Bone marrow (tissue), 2 donors: ENCODE measurements at places on chromosomes 2 and 18.

GRCh38 chr2:218476676-218477075, 57.8 kb downstream of the VIL1 start:
- no peak for DNase-seq

- DNase-seq: no peak
Observed at GRCh38 chr2:68796295-68796905, 61.8 kb downstream of the ARHGAP25 start.

DNA sequence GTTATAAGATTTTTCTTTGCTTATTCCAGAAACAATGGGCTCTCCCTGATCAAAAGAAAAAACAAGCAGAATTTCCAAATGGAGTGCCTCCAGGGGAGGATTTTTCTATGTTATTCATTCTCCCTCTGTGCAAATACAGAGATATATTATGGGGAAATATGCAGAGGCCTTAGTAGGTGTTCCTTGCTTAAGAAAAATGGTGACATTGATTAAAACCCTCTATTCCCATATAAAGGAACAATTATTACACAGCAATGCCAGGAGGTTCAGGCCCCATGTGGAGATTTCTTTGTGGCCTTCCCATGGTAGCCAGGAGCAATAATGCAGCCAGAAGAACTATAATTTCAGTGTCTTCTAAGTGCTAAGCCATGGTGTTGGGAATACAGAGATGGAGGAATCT, 255.9 kb upstream of the CXCR4 start:
- no peak for DNase-seq

DNA sequence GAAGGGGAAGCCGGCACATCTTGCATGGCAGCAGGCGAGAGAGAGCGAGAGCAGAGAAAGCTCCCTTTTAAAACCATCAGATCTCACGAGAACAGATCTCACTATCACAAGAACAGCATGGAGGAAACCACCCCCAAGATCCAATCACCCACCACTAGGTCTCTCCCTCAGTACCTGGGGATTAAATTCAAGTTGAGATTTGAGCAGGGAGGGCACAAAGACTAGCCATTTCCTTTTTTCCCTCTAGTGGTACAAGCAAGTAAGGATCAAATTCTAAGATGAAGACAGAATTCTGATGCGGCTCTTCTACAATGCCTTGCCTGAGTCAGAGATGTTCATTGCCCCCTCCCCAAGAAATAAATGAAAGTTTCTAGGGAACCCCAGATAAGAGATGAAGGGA, 45.6 kb upstream of the ANKRD44 start:
- no peak for DNase-seq

DNA sequence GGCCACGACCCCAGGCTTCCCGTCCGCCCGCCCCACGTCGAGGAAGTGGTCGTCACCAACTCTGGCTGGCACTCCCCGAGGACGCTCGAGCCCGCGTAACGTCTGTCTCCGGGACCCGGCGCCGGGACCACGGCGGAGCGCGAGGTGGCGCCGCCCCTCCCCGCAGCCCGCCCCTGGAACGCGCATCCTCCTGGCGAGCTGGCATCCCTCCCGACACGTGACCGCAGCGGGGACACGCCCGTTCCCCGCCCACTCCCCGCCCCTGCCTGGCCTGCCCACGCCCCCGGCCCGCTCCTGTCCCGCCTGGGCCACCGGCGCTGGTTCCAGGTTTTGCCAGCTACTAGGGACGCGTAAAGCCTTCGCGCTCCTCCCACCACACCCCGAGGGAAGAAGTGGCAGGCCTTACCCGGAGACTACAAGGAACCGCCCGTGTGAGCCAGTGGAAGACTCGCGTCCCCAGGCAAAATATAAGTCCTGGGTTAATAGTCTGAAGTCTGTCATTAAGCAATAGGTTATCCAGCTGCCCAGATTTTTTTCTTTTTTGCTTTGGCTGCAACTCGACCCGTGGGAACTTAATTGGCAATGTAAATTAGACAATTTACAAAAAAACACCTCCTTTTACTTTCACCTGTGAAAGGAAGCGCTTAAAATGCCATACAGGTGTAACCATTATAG, at the start of gene OSBPL1A:
TSS of gene OSBPL1A (minus strand) at position 131 of the 675 bp plus-strand sequence. CDS start 20,291 bp downstream, outside the sequence.
- DNase-seq: peak; percentile 87

GRCh38 chr2:165055082-165055851, 99.9 kb upstream of the SLC38A11 start:
- no peak for DNase-seq

DNA sequence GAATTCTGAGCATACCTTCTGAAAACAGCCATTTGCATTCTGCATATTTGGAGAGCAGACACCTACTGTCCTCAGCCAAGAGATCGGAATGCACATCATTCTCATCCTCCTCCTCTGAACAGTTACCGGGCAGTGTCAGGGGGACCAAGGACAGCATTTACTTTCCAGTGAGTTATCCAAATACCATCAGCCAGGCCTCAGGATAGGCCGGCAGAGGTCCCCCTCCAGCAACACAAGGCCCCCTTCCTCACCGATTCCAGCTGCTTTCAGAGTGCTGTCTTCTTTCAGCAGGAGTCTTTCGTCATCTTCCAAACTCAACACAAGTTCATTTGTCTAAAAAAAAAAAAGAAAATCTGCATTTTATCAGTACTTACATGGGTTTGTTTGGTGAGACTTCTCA, 55.3 kb downstream of the C2orf76 start:
- DNase-seq: no peak

DNA sequence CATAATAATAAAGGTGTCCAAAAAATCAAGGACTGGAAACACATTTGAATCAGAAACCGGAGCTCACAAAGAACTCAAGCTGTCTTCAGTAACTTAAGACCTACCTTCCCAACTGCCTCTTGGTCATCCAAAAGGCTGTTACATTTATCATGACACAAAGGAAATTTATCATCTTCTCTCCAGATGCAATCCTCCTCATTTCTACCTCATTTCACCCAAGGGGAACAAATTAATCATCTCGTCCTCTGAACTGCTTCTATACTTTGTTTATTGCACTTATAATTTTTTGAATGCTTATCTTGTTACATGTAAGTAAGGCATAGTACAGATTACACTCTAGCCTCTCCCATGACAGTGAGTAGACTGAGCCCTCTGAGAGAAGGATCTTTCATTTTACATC, 105.1 kb upstream of the RGPD4 start:
- DNase-seq: no peak

- DNase-seq: no peak
Observed at GRCh38 chr2:45567974-45568789, 42.9 kb downstream of the SRBD1 start.

- DNase-seq: no peak
Observed at GRCh38 chr2:71759060-71759459, 305.7 kb downstream of the DYSF start.

- DNase-seq: no peak
Observed at GRCh38 chr2:219453671-219454590, 19.3 kb downstream of the SPEG start.

DNA sequence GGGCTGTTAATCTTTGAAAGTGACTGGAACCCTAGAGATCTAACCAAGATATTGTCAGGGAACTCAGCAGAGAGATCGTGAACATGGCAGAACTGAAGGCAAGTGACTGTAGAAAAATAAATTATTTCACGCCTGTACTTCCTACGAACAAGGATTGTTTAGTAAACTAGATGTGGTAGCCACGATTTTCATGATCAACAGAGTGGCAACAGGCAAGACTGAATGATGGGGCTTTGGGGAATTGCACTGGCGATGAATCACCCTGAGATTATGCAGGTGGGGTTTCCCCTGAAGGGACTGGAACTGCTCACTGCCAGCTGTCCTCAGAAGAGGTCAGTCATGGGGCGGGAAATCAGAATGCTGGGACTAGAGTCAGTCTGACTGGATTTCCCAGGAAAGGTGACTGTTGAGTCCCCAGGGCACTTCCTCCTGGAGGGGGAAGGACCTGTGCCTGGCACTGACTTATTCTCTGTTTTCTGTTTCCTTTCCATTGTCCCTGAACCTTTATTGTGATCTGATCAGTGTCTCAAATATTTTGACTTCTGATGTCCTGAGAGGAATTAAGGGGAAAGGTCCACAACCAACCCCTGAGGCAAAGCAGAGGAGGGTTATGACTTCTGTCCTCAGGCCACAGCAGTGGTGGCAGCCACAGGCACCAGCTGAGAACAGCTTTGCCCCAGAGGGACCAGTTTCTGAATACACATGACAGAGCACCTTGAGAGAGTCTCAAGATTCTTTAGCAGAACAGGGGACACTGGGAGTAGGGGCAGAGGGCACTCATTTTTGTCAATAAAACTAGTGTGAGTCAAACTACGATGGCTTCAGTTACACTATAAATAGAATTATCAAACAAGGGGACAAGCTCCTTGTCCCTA, 70.0 kb downstream of the NAB1 start:
- DNase-seq: no peak

DNA sequence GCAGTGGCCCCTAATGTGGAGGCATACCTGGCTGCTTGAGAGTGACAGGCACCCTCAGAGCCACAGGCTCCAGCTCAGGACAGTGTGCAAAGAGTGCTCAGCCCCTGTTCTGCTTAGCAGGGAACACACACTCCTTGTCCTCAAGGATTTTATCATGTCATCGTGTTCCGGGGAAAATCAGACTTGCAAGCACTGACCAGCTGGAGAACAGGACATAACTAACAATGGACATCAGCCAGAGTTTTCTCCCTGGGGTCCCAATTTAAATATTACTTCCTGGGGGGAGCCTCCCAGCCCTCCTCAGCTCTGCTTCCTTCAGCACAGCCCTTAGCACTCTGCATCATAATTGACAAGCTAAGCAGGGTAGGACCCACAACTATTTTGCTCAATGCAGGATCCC, 175.4 kb upstream of the ACAA2 start:
- no peak for DNase-seq

DNA sequence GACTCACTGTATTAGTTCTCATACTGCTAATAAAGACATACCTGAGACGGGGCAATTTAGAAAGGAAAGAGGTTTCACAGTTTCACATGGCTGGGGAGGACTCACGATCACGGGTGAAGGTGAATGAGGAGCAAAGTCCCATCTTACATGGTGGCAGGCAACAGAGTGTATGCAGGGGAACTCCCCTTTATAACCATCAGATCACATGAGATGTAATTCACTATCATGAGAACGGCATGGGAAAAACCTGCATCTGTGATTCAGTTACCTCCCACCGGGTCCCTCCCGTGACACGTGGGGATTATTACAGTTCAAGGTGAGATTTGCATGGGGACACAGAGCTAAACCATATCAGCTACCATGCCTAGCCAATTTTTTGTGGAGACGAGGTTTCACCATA, 168.2 kb downstream of the NEDD4L start:
- no peak for DNase-seq

DNA sequence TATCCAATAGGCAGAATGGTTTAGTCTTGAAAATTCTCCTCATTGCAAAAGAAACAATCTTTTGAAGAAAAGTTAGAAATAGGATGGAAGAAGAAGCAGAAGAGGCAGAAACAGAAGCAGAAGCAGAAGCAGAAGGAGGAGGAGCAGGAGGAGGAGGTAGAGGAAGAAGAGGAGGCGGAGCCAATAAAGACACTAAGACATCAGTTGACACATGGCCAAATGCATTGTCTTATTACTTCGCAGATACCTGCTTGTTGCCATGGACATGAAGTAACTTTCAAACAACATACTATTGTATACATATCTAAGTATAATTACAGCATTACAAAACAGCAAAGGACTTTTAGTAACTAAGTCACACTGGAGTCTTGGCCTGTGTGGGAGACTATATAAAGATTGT, 606.3 kb downstream of the METTL4 start:
- no peak for DNase-seq
